Natural killer cell treated with Interleukin-12 subunit alpha and Interleukin-12 subunit beta and Interleukin-15 and Interleukin-18, amount 100 ng/mL, for 72 hours (primary cell): ENCODE measurements at places on chromosomes 4 and X. TPM values are rescaled to one million over a fixed set of nuclear protein-coding genes. Genes with fewer than 3 reads are reported as not detected.

DNA sequence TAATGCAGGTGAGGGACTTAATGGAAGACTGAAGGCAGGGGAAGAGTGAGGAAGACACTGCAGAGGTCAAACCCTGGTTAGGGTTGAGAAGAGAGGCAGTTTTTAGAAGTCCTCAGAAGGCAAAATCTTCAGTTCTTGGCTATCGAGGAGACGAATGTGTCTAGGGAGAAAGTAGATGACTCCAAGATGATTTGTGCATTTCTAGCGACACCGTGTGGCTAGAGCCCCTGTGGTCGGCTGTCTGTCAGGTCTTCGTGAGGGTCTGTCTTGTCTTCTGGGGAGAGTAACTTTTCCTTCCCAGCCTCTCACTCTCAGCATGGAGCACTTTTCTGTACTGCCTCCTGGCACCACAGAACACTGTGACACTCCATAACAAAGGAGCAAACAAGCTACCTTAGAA lies 458.1 kb downstream of the STIM2 start:
- DNase-seq = no peak

Gene C1QTNF7
- not detected for total RNA-seq

DNA sequence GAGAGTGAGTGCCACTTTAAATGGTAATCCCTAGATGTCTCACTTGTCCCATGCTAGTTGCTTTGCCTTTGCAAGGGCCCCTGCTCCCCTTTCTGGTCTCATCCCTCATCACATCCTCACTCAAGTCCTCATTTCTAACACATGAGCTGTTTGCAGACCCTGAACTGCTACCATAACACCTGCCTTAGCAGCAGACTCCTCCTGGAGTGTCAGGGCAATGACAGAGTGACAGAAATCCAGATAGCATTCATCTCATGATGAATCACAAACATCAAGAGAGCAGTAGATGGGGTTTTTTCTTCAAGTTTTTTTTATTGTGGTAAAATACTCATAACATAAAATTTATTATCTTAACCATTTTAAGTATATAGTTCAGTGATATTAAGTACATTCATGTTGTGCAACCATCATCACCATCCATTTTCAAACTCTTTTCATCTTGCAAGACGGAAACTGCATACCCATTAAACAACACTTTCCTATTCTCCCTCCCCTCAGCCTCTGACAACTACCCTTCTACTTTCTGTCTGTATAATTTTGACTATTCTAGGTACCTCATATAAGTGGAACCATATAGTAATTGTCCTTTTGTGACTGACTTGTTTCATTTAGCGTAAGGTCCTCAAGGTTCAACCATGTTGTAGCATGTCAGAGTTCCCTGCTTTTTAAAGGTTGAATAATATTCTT lies 133.2 kb upstream of the RPS6KA3 start:
- no peak for DNase-seq

Gene KCTD8
- total RNA-seq = not detected

- no peak for DNase-seq
Measured at GRCh38 chr4:182679533-182679932, 237.7 kb downstream of the DCTD start.

Gene DMD
- total RNA-seq = 2.8 TPM

Gene FSTL5
- not detected for total RNA-seq

DNA sequence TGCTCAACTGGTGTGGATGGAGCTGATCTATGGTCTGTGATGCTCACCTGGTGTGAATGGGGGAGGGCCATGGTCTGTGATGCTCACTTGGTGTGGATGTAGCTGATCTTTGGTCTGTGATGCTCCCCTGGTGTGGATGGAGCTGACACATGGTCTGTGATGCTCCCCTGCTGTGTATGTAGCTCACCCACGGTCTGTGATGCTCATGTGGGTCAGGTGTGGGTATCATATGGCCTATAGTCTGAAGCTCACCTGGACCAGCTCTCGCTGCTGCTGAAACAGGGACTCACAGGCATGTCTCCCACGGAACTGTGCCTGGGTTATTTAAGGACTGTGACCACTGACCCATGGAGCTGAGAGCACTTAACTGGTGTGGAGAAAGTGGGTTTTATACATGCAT lies 109.7 kb downstream of the CRLF2 start:
- no peak for DNase-seq
